NCI-H1694 treated with DMSO at 0.1 percent for 48 hours (cell line): ENCODE measurements at places on chromosomes 5 and 9.

- DNase-seq = no peak
Observed at GRCh38 chr5:978054-978453, 30.5 kb upstream of the NKD2 start.

- no peak for DNase-seq
Observed at GRCh38 chr5:95042037-95042436, 242.9 kb downstream of the MCTP1 start.

GRCh38 chr9:37639841-37640240 is 10.9 kb upstream of the FRMPD1 start:
- no peak for DNase-seq

DNA sequence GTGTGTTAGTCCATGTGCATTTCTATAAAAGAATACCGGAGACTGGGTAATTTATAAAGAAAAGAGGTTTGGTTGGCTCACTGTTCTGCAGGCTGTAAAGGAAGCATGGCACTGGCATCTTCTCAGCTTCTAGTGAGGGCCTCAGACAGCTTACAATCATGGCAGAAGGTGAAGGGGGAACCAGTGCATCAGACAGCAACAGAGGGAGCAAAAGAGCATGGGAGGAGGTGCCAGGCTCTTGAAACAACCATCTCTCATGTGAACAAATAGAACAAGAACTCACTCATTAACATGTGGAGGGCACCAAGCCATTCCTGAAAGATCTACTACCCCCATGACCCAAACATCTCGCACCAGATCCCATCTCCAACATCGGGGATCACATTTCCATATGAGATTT is 89.2 kb upstream of the IL33 start:
- no peak for DNase-seq

GRCh38 chr5:4480528-4481349 is 659.4 kb upstream of the ADAMTS16 start:
- DNase-seq = no peak

GRCh38 chr5:31657315-31657979 is 18.5 kb downstream of the PDZD2 start:
- no peak for DNase-seq

GRCh38 chr5:56530626-56531138 is 284.7 kb upstream of the MAP3K1 start:
- no peak for DNase-seq

- no peak for DNase-seq
Observed at GRCh38 chr5:150579462-150580400, 60.7 kb upstream of the SYNPO start.

GRCh38 chr5:154384480-154385235 is 61.1 kb upstream of the SAP30L start:
- DNase-seq = no peak

DNA sequence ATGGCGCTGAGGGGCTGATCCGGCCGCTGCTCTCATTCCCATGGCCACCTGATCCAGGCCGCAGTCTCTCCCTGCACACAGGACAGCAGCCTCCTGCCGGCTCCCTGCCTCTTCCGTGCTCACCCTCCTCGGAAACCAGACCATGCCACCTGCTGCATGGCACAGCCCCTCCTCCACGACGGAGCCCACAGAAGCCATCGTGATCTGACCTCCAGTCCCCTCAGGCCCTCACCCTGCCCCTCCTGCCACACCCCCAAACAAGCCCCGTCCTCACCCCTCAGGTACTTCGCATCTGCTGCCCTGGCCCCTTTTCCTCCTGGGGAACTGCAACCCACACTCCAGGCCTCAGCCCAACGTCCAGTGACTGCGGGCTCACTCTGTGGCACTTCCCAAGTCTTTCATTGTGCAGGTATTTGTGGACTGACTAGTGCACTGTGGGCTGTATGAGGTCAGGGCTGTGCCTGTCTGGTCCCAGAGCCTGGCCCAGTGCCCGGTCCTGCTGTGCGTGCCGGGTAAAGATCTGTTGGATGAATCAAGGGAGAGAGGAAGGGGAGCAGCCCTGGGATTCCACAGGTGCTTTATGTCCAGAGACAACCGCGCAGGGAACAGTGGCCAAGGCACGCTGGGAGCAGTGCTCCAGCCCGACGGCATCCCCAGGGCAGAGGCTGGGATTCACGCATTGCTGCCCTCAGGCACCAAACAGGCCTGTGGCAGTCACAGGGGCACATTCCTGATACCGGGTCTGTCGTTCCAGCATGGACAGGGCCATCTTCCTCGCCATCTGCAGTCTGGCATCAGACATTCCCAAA is 86.1 kb downstream of the ADAMTS2 start:
- no peak for DNase-seq

GRCh38 chr5:167255926-167256325 is 1035.5 kb upstream of the WWC1 start:
- DNase-seq = no peak

DNA sequence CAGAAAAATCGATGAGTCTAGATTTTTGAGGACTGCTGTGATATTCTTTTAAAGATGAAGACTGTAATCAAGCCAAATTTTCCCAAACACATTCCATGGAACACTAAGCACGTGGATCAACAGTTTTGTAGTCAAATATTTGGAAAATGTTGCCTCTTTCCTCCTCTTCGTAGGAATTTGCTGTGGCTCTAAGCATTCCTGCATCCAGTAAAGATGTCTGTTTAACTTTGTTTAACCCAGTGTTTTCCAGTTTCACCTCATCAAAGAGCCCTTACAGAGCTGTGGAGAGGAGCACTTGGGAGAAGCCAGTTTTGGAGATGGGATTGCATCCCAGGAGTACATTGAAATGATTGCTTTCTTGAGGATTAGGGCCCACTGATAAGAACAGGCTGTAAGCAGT is 58.9 kb downstream of the INSYN2B start:
- no peak for DNase-seq

DNA sequence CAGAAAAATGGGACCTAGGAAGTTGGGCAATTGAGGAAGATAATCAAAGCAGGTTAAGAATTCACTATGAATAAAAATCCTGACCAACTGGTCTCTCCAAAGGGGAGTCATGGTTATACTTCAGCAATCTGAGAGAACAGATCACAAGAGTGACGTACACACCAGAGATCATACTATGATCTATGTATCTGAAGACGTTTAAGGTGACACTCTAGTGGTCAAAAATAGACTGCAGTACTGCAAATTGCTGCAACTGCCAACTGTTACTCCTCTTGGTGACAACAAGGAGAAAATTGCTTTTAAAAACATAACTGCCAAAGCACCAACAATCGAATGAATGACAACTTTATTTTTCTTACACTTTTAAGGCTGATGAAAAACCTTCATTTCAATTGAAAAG is 4.9 kb downstream of the AK6 start:
- DNase-seq = no peak

DNA sequence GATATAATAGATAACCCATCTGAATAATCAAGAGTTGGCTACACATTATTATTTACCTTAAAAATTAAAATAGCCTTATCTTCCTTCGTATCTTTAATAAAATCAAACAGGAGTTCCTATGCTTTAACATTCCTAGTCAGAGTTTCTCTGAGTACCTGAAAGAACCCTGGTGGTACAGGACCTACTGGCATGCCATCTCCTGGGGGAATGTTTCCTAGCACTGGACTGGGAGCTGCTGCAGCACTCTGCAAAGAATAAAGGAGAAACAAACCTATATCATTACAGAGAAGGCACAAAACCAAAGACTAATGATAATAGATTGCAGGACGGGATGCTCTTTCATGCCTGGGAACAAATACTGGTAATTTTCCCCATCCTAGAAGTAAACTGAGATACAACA is 119.5 kb upstream of the ACOT12 start:
- DNase-seq = no peak

GRCh38 chr9:130172858-130173665 is 858 bp downstream of the NCS1 start:
- no peak for DNase-seq

DNA sequence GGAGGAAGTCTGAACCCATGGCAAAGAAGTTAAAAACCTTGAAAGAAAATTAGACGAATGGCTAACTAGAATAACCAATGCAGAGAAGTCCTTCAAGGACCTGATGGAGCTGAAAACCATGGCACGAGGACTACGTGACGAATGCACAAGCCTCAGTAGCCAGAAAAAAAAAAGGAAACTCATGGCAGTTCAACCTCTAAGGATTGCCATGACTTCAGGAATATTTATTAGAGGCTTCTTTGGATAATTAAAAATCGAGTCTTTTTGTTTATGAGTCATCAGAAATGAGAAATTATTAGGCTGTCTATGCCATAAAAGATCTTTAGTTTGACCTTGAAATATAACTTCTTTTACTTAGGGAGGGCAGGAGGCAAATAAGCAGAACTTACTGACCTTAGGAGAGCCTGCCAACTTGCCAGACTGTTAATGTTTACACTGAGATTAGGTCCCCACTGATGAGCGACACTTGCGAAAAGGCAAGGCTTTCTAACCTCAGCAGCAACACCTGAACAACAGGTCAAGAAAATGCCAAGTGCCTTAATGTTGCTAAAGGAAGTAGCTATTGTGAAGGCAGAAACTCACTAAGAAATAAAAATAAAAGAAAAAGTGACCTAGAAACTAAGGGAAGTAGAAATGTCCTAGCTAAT is 55.2 kb upstream of the TUSC1 start:
- DNase-seq = no peak

DNA sequence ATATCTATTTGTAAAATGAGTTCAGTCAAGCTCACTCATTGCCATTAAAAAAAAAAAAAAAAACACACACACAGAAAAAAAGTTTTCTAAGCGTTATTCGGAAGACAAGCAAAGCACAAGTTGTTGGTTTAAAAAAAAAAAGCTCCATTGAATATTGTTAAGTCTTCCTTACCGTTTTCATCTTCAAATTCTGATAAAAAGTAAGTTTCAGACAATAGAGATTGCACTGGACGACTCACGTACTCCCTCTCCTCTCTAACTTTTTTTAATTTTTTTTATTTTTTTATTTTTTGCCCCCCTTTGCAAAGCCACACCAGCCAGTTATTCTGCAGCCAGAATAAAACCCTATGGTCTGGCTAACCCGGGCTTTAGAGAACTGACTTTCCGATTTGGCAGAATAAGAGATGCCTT is 544 bp downstream of the ADAMTS6 start:
- no peak for DNase-seq

GRCh38 chr9:83154087-83154736 is 91.3 kb upstream of the RASEF start:
- no peak for DNase-seq

DNA sequence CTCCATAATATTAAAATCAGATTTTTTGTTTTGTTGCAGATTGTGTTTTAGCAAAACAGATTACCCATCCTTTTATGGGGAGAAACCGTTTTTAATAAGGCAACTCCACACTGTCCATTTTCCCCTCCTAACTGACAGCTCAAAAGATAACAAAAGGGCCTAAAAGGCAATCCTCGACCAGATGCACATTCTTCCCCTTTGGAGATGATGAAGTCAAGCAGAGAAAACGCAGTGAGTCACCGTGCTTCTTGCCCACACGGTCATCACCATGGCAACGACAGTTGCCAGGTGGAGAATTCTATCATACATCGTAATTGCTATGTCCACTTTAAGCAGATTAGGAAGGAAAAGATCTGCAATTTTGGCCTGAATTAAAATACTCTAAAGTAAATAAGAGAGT is 96.4 kb downstream of the DIRAS2 start:
- DNase-seq = peak; percentile 33

DNA sequence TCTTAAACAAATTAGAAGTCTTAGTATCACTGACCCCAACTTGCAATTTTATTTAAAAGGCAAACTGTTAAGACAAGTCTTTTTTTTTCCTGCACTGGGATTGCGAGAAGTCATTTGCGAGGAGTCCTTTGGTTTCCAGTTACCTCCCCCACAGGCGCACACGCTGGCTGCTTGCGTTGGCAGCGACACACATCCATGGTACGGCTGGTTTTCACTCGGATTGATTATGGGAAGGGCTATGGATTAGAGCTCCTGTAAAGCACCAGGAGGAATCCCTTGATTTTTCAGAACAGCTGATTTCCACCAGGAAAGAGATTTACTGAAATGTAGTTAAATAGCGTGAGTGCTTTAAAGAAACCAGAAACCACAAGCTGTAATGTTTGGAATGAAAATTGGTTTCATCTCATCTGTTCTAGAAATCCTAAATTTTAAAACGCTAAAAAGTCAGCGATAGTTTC is 737 bp downstream of the SLC1A3 start:
- DNase-seq = no peak

DNA sequence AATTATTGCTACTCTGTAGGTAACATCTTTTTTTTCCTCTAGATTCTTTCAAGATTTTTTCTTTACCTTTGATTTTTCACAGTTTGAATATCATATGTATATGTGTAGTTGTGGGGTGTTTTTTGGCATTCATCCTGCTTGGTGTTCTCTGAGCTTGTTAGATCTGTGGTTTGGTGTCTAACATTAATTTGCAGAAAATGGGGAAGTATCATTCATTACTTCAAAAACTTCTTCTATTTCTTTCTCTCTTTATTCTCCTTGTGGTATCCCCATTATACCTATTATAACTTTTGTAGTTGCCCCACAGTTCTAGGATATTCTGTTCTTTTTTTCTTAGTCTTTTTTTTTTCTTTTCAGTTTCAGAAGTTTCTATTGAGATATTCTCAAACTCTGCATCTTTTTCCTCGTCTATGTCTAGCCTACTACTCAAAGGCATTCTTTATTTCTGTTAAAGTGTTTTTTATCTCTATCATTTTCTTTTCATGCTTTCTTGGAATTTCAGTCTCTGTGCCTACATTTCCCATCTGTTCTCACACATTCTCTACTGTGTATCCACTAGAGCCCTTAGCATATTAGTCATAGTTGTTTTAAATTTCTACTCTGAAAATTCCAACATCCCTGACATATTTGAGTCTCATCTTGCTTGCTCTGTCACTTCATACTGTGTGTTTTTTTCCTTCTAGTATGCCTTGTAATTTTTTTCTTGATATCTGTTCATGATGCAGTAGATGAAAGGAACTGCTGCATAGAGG is 60.1 kb upstream of the GNA14 start:
- no peak for DNase-seq

DNA sequence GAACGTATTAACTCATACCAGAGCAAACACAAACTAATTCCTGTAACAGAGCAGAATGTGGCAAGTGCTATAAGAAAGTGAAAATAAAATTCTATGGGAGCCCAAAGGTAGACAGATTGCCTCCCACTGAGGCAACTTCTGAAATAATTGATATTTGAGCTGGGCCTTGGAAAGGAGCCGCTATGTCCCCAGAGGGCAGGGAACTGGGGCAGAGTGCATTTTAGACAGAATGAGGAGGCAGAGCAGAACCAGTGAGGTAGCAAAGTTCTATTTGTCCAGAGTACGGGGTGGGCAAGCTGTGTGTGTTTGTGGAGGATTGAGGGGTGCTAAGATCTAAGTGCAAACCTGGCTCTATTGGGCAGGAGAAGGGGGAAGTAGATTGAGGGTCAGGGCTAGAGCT is 19.8 kb downstream of the CDO1 start:
- DNase-seq = no peak

- DNase-seq = no peak
Observed at GRCh38 chr5:107805166-107805565, 134.4 kb upstream of the EFNA5 start.

DNA sequence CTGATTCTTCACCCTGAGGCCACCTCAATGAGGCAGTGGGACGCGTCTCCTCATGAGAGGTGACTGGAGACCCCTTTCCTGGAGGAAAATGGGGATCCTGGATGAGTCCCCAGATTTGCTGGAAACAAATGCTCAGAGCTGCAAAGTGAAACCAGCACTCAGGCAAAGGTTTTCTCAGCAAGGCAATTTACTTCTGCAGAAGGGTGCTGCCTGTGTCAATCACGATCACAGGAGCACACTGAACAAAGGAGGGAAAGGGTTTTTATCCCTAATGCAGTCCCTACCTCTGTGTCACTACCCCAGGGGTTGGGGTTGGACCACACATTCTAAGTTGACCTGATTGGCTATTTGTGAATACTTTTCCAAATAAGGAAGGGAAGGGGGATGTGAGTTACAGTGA is 69.9 kb upstream of the CDK20 start:
- DNase-seq = no peak
